AG09309 (cell line): ENCODE measurements at places on chromosomes 13 and 19.

DNA sequence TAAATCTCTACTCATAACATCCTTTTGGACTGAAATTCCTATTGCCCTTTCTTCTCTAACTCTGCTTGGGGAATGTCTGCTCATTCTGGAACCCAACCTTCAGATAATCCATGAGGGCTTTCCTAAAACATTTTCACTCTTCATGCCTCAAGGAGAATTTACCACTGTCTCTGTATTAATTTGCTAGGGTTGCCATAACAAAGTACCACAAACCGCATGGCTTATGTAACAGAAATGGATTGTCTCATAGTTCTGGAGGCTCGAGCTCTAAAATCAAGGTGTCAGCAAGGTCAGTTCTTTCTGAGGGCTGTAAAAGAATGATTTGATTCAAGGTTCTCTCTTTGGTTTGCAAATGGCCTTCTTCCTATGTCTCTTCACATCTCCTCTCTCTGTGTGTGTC lies 209.7 kb downstream of the LACC1 start:
- DNase-seq: peak; percentile 21

DNA sequence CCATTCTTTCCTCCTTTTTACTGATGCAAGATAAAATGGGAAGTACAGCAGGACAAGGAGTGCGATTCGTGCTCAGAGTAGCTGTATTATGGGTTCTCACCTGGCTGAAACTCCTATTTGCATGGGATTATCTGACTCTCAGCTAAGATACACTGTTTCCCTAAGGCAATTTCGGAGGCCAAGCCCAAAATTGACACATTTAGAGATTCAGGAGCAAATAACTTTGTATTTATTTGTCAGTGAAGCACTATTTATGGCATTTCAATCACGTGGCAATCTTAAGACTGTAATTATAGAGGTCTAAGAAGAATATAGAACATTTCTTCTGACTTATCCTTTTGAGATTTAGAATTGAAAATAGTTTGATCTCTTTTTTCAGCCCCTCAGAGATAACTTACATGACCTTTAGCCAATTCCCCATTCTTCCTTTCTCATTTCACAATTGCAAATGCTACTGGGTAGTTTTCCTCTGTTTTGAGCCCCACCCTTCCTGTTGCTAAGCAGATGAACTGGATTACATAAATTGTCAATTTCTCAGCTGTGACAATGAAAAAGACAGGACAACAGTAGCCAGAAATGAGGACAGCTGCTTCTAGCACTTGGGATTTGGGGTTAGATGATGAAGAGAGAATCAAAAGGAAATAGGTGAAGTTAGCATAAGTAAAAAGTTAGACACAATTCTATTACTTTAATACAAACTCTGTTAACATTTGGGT lies 122.7 kb upstream of the FRY start:
- no peak for DNase-seq

GRCh38 chr13:72834601-72835000 lies 52.7 kb downstream of the PIBF1 start:
- no peak for DNase-seq

DNA sequence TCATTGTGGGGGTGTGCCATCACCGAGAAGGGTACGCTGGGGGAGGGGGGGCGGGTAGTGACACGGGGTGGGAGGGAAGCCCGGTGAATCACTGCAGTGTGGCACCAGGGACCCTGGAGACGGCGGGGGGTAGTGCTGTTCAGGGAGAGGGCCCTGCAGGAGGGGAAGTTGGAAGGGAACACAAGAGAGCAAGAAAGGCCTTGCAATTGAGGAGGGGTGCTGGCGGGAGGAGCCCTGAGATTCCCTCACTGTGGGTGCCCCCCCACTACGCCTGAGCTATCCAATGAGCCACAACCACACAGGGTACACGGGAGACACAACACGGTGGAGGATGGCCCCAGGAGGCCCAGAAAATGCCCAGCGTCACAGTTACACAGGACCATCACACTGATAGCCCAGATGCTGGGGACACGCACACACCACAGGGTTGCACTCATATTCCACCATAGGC lies 516 bp upstream of the ATP1A3 start:
- DNase-seq: no peak

GRCh38 chr19:20167651-20168122 lies 673 bp downstream of the ZNF486 start:
- DNase-seq: peak; percentile 51
